ENCODE measurements at places on chromosomes 2 and 18.

DNA sequence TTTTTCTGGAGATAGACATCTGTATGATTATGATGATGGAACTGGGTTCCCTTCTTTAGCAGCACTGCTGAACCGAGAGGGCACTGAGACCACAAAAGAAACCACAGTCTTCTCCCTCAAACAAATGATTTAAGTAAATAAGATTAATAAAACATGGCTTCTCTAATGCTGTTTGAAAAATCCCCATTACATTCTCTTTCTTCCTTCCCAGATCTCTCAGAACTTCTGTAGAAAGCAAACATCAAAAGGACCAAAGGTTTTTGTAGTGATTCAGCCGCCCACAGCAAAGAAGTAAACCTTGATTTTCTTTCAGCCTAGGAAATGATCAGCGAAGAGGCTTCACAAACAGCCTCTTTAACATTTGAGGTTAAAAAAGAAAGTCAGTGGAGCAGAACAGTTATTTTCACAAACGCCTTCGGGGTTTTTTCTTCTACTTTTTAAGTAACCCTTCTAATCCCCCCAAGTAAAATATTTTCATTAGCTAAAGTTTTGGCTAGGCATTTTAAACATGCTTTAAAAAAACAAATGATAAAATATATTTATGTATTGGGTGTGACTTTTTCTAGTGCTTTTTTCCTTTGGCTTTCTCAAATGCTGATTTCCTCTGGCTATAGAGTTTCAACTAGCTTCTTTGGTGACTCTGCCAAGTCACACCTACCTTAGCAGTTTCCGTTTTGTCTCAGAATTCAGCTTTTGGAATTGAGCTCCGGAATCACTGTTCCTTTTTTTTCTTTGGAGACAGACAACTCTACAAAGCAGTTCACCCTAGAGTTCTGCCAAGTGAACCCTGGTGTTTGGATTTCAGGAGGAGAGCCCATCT, 89.6 kb downstream of the UPP2 start:
- no peak for DNase-seq

- DNase-seq = peak; percentile 45
Measured at GRCh38 chr2:23404426-23404825, 19.4 kb downstream of the KLHL29 start.

DNA sequence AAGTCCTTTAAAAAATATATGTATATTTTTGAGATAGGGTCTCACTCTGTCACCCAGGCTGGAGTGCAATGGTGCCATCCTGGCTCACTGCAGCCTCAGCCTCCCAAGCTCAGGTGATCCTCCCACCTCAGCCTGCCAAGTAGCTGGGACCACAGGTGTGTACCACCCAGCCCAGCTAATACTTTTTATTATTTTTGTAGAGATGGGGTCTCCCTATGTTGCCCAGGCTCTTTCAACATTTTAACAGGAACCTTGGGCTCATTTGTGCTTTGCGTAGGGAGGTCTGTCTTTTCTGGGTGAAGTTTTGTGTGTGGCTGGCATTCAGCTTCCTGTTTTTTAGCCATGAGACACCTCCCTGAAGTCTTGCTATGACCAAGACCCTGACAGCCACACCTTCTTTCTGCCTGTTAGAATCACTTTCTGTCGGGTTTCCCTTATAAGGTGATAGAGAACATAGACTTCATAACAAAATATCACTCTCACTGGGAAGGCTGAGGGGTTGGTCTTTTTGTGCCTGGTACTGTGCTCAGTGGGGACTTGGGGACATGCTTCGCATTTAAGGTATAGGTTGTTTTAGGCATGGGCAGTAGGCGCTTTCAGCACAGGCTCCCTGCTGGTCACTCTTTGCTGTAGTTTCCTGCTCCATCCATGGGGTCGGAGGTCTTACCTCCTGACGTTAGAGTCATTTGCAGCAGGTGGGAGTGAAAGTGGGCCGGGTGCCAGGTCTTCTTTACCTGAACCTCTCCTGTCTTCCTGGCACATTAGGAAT, 3.4 kb downstream of the RAB31 start:
- DNase-seq = no peak

DNA sequence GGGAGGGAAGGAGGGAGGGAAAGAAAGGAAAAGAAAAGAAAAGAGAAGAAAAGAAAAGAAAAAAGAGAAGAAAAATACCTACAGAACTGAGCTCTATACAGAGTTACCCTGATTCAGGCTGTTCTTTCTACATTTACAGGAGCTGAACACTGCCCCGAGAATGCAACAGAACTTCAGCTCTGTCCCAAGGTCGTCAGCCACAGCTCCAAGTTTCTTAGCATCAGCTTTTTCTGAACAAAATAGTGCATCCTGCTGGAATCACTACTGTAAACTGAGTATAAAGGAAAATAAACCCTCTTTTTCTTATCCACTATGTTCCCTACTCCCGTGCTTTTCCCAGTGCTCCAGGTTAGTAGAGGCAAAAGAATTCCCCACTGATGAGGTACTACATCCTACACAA, 4.7 kb upstream of the PPP4R1 start:
- no peak for DNase-seq

GRCh38 chr2:236370847-236371409, 106.7 kb upstream of the ASB18 start:
- no peak for DNase-seq

GRCh38 chr18:62526098-62527025, 3.5 kb downstream of the ZCCHC2 start:
- DNase-seq = peak; percentile 86

GRCh38 chr2:71716697-71717624, 263.6 kb downstream of the DYSF start:
- peak; percentile 62 for DNase-seq

GRCh38 chr18:43661570-43661969, 384.3 kb upstream of the SYT4 start:
- peak; percentile 52 for DNase-seq

GRCh38 chr2:113698892-113699447, 57.5 kb downstream of the SLC35F5 start:
- DNase-seq = no peak

DNA sequence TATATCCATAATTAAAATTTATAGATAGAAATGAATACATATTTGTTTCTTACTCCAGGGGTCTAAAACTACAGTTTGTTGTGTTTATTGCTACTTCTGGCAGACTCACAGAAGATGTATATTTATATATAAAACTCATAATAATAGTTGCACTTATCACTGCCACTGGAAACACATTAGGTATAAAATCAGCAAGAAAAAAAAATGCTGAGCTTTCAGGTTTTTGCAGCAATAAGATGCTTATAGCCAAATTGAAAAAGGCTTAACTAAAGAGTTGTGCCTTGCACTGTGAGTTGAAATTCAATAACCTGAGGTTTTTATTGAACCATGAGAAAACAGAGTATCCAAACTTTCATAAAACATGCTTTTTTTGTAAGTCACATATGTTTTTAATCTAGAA, 623.9 kb upstream of the CRIM1 start:
- DNase-seq = no peak

- DNase-seq = no peak
Measured at GRCh38 chr2:135473567-135473966, 57.5 kb downstream of the ZRANB3 start.

DNA sequence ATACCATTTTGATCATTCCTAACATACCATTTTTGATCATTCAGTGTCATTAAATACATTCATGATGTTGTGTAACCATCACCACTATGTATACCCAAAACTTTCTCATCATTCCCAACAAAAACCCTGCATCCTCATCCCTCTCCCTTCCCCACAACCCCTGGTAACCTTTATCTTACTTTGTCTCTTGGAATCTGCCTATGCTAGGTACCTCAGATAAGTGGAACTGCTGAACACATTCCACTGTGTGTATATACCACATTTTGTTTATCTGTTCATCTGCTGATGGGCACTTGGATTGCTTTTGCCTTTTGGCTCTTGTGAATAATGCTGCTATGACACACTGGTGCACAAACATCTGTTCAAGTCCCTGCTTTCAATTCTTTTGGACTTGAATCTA, 83.8 kb upstream of the TFCP2L1 start:
- DNase-seq = no peak

DNA sequence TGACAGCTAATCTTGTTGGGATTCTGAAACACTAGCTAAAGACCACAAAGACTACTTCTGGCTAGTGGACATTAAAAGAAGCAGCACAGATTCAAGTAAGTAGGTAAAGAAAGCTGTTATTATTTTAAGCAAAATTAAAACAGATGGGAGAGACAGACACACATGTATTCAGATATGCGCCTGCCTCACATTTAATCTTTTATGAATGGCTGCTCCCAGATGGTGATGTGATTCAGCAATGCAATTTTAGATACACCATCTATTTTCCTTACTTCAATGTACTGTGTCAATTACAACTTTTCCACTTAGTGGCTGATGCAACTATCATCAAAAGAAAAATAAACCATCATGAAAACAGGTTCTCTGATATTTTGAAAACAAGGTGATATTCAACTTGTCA, 133.0 kb upstream of the PGAP1 start:
- no peak for DNase-seq

DNA sequence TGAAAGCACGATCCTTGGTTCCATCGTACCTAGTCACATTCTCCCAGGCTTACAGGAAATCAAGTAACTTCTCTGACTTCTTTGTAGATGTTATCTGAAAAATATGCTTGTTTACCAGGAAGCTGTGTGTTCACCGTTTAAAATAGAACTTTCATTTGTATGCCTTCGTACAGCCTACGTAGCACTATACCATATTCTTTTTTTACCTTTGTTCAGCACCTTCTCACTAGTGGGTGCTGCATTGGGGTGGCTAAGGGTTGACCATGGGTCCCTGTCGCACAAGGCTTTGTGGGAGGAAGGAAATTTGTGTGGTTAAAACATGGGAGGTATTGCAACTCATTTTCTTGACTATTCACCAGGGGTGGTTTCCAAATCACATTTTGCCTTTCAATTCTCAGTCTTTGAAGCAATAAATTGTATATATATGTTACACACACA, 16.6 kb downstream of the MALT1 start:
- no peak for DNase-seq

DNA sequence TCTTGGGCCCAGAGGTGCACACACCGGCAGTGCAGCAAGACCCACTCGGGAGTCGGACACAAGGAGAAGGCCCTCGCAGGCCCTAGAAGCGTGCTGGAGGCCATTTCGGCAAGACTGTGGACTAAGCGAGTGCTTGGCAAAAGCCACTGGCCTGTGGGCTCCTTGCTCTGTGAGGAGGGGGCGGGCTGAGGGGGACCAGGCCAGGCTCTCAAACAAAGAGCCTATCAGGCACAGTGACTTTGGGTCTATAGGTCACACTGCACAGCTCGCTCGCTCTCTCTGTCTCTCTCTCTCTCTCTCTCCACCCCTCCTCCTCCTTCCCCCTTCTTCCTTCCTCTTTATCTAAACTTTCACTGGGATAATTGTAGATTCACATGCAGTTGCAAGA, 23.6 kb upstream of the ZCCHC2 start:
- DNase-seq = no peak

- DNase-seq = no peak
Measured at GRCh38 chr18:24054130-24054529, 39.6 kb downstream of the TTC39C start.

DNA sequence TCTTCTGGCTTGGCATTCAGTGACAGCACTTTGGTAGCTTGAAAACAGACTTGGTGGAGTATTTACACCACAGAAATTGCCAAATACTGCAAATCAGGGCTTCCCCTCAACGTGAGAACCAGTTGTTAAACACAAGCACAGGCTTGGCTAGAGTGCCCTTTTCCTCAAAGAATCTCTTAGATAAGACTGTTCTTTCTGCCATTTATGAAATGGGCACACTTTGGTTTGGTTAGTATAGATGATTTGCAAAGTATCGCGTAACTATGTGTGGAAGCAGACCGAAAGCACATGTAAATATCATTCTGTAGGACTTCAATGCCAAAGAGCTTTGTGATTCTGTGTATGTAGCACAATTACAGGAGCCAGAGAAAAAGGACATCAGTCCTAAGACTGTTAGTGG, 308.2 kb downstream of the DCC start:
- no peak for DNase-seq

GRCh38 chr2:170812710-170813600, 3.7 kb upstream of the GAD1 start:
- peak; percentile 83 for DNase-seq

GRCh38 chr2:45180033-45180746, 170.9 kb upstream of the SIX2 start:
- DNase-seq = no peak

DNA sequence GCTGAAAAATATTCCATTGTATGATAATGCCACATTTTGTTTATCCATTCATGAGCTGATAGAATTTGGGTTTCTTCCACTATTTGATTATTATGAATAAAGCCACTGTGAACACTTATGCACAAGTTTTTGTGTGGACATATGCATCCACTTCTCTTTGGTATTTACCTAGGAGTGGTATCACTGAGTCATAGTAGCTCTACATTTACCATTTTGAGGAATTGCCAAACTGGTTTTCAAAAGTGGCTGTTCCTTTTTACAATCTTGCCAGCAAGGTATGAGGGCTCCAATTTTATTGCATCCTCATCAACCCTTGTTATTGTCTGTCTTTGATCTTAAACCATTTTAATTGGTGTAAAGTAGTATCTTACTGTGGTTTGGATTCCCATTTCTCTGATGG, 13.3 kb upstream of the EHBP1 start:
- DNase-seq = no peak

DNA sequence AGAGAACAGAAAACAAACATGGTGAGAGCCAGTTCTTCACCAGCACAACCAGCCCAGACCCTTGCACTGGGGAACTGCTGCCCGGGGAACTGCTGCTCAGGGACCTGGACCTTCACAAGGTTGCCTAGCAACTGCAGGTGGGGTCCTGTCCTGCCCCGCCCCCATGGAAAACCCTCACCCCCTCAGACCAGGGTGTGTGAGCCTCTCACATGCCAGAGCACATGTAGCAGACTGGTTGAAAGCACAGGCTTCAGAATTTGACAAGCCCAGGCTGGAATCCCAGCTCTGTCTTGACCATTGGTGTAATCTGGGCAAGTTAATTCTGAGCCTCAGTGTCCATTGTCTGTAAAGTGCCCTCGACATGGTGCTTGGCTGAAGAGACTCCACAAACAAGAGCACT, 118.6 kb downstream of the LOXHD1 start:
- DNase-seq = no peak

DNA sequence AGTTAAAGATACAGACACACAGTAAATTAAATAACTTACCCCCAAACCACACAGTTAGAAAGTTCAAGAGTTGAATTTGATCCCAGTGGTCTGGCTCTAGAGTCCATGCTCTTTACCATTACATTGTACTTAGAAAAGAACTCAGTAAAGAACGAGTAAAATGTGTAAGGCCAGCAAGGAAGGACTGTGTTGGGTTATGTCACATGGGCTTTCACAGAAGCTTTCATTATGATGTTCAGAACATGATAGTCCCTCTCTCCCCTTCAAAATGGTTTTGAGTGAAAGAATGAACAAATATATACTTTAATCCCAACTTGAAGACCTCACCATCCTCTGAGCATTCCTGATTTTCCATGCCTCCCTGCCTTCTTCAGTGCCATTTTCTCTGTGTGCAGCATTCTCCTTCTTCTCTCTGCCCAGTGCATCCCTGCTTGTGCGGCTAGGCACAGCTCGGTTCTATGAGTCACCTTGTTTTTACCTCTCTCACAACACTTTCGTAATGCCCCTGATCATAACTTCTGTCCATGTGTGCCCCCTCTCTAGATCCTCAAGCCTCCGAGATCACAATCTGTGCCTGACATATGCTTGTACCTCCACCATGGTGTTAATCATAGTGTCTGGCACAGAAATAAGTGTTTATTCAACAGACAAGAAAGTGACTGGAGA, 22.0 kb downstream of the RASGRP3 start:
- no peak for DNase-seq
